ENCODE measurements at places on chromosomes 12 and 14. TPM values are rescaled to one million over a fixed set of nuclear protein-coding genes. Genes with fewer than 3 reads are reported as not detected.
A peak's percentile ranks its signal among the peaks of the same experiment; 100 is the strongest.

GRCh38 chr12:115947696-115948062 is 329.8 kb downstream of the MED13L start:
- H3K4me1 ChIP-seq = no peaks in the 10 kb centered on the region
- H3K27ac ChIP-seq = no peak overlapping the region
- H3K4me3 ChIP-seq = no peak overlapping the region

DNA sequence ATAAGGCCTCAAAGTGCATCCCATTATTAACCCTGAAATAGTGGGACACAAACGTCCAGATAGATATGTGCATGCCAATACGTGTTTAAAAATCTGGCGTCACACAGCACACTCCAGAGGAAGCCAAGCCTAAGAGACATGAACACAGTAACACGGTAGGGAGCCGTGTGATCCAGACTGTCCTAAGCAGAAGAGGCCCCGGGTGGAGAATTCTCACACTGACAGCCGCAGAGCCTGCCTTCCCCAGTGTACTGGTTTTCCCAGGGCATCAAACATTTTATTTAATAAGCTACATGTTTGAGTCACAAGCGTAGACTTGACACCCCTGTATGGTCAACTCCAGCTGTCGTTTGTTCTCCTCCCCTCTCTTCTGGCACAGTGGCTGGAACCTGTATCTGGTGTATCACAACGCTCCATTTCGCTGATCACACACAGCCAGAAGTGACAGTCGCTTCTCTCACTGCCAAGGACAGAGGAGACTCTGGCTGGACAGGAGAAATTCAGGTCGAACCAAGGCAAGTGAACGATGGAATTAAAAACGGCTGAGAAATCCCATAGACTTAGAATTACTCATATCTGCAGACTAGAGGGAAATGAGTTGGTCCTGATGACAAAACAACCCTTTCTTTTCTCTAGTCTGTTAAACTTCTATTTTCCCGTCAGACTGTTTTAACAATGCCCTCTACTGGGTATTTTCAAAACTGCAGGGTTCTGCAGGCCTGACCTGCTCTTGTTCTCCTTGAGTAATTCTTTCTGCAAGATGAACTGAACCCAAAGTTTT is 359.9 kb downstream of the RGS6 start:
- no peak overlapping the region for H3K27ac ChIP-seq
- DNase-seq = no peak
- H3K36me3 ChIP-seq = no peaks in the 10 kb centered on the region

DNA sequence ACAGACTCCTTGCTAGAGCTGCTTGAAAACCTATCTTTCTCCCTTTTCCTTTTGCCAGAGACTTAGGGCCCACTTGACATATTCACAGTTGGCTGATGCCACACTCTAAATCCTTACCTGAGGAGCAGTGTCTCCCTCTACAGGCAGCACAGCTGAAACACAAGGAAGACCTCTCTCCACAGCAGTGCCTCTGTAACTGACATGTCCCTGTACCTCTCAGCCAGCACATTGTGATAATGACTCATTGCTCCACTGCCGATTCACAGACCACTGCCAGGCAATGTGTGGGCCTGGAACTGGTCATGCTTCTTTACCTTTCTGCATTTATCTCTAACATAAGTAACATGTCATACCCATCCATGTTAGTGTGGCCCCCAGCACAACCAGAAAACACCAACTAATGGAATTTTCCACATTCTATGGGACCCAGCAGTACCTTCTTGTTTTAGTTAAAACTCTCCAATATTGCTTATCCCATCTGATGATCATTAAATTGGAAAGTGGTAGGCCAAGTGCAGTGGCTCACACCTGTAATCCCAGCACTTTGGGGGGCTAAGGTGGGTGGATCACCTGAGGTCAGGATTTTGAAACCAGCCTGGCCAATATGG is 56.5 kb downstream of the GTF2A1 start:
- H3K4me1 ChIP-seq = peaks cover 2% of the 10 kb centered on the region
- DNase-seq = no peak
- H3K4me3 ChIP-seq = no peak overlapping the region
- no peaks in the 10 kb centered on the region for H3K36me3 ChIP-seq
- no peak overlapping the region for H3K27ac ChIP-seq

GRCh38 chr12:3454780-3455179 is 36.2 kb upstream of the PRMT8 start:
- H3K27me3 ChIP-seq = peaks cover 51% of the 10 kb centered on the region
- H3K4me3 ChIP-seq = no peak overlapping the region
- DNase-seq = no peak
- no peaks in the 10 kb centered on the region for H3K36me3 ChIP-seq
- no peak overlapping the region for H3K27ac ChIP-seq

DNA sequence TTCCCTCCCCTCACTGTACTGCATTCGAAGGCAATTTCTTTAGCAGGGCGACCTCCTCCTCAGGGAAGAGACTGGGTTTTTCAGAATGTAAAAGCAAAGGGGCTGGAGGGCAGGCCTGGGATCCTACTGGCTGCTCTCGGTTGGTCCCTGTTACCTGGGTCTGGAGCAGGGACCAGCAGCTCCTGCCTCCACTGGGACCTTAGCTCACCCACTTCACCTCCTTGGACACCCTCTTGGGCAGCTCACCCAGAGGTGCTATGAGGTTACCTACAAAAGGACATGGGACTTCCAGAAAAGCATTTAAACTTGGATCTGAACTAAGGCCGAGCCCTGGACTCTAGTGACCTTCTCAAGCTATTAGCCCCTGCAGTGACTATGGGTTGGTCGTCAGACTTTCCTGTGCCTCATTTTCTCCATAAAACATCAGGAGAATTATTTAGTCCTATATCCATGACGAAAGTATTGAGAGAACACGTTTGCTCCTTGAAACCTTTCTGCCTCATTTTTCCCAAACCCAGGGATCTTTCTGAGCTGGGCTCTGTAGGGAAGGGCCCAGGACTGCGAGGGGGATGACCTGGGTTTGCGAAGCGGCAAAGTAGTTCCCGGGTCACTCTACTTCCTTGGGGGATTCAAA is 65.0 kb downstream of the FBXL14 start:
- H3K4me1 ChIP-seq = peaks cover 17% of the 10 kb centered on the region
- DNase-seq = no peak
- H3K27ac ChIP-seq = no peak overlapping the region
- H3K27me3 ChIP-seq = peaks cover 71% of the 10 kb centered on the region

- no peak overlapping the region for H3K4me3 ChIP-seq
- no peaks in the 10 kb centered on the region for H3K27me3 ChIP-seq
- peaks cover 53% of the 10 kb centered on the region for H3K4me1 ChIP-seq
- H3K36me3 ChIP-seq = peaks cover 55% of the 10 kb centered on the region
- peak overlapping the region; percentile 87 for H3K27ac ChIP-seq
Measured at GRCh38 chr12:56571121-56571520, 49.5 kb downstream of the RBMS2 start.

The GDF3 gene
- 0.19 TPM for total RNA-seq

The CABP1 gene
- 4.2 TPM for total RNA-seq
